ENCODE measurements at places on chromosomes 6 and 20.

- no peak for DNase-seq
These were observed 26.5 kb upstream of the GFOD1 start for GRCh38 chr6:13513626-13514502.

DNA sequence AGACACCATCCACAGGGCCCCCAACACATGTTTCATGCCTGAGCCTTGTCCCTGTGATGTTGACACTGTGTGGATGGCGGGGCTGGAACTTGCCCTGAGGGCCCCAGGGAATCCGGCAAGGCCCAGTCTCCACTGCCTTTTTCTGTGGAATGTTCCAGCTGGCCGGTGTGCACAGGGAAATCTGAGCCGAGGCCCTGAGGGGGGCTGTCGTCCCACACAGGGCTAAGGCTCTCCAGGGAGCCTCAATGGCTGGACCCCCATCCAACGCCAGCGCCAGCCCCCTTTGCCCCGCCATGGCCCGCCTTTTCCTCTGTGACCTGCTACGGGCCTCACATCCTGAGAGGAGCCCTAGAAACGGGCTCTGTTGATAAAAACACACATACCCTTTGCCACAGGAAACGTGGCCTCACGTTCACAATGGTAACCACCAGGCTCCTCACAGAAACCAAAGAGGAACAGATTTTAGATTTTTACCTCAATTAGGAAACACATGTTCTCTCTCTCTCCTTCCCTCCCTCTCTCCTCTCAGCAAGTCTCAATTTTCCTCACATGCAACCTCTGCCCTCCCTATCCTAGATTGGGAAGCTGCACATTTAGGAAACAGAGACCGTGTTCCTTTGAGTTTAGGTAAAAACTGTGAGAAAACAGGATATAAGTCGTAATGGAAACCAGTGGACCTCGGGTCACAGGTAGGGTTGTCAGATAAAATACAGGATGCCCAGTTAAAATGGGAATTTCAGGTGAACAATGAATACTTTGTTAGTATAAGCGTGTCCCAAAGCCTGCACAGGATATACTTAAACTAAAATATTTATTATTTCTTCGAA lies 13.7 kb upstream of the ZNF831 start:
- no peak for DNase-seq

GRCh38 chr6:14277405-14277930 lies 159.9 kb downstream of the CD83 start:
- no peak for DNase-seq

- no peak for DNase-seq
These were observed 312 bp downstream of the TXNDC5 start for GRCh38 chr6:7910298-7910653.

DNA sequence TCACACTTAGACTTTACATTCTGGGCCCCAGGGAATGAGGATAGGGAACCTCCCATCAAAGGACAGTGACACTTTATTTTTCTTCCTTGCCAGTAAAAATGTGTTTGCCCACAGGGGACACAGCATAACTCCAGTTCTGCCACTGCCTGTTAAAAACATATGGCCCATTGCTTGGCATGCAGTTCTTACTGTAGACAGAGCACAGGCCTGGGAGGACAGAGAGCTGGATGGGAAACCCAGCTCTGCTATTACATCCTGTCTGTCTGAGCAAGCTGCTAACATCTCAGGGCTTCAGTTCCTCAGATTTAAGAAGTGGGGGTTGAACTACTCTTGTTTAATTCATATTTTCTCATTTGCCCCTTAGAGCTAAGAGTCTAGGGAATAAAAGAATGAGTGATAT lies 120.2 kb downstream of the AKAP7 start:
- DNase-seq = no peak

GRCh38 chr6:30493643-30494250 lies 4.4 kb downstream of the HLA-E start:
- DNase-seq = no peak

GRCh38 chr6:31074401-31074800 lies 38.0 kb downstream of the C6orf15 start:
- DNase-seq = no peak

GRCh38 chr6:39881851-39882530 lies 52.3 kb downstream of the MOCS1 start:
- no peak for DNase-seq

DNA sequence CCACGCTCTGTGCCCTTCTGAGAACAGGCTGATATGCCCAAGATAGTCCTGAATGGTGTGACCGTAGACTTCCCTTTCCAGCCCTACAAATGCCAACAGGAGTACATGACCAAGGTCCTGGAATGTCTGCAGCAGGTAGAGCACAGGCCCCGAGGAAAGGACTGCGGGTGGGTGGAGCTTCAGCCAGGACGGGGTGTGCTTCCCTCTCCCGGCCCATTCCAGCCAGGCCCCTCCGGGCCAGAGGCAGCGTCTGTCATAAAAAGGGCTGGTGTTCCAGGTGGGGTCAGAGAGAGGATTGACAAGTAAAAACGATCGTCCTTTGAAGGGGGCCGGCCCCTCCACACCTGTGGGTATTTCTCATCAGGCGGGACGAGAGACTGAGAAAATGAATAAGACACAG lies 1.3 kb downstream of the RTEL1 start:
- no peak for DNase-seq

DNA sequence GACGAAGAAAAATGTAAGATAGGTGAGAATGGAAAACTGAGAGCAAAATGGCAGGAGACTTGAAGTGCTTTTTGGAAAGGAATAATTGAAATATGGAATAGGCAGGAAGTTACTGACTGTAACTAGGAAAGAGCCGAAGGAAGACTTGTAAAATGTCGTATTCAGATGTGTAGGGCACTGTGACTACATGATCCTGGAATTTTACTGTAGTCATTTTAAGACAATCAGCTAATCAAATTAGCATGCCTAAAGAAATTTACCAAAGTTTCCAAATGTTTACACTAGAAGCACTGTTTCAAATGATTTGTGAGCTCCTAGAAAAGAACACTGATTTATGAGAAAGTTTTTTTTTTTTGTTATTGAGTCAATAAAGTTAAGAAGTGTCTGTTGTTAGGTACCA lies 21.2 kb upstream of the ADIG start:
- no peak for DNase-seq

- peak; percentile 44 for DNase-seq
These were observed 5.2 kb upstream of the C20orf203 start for GRCh38 chr20:32678948-32679347.

GRCh38 chr6:158996856-158997255 lies 3.1 kb downstream of the RSPH3 start:
- DNase-seq = no peak

DNA sequence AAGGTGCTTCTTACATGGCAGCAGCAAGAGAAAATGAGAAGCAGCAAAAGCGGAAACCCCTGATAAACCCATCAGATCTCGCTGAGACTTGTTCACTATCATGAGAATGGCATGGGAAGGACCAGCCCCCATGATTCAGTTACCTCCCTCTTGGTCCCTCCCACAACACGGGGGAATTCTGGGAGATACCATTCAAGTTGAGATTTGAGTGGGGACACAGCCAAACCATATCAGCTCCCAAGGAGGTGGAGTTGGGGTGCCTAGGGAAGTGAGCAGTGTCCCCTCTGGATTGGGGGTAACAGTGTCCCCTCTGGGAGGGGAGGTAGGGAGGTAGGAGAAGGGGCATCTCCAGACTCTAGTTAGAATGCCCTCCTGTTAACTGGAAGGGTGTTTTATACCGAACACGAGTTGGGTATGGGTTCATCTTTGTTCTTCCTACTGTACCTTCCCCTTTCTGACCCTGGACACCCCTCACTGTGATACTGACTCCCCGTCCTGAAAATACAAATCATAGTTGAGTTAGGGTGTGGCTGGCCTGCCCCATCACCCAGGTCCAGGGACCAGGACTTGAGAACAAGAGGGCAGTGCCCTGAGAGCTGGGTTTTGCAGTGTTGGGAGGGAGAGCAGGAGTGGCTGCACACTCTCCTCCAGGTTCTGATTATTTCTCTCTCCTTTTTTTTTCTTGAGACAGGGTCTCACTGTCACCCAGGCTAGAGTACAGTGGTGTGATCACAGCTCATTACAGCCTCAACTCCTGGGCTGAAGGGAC lies 62.0 kb downstream of the EFCAB8 start:
- no peak for DNase-seq

DNA sequence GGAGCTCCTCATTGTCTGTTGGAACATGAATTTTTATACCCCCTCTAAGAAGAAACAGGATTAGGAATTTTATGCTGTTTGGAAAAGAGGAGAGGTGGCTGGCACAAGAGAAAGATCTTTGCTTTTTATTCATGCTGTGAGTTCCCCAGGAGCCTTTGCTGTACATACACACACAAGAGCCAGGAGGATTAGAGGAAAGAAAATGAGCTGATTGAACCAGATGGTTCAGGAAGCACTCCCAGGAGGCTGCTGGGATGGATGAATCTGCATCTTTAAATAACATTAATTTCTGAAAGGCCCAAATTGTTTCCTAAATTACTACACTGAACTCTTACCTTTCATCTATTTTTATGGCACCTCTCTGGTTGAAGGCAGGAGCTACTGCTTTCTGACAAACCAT lies 20.1 kb upstream of the TCP11 start:
- DNase-seq = no peak

- no peak for DNase-seq
These were observed 206.7 kb downstream of the CENPW start for GRCh38 chr6:126546541-126547120.

GRCh38 chr6:107641500-107641941 lies 151.6 kb downstream of the SOBP start:
- peak; percentile 68 for DNase-seq

DNA sequence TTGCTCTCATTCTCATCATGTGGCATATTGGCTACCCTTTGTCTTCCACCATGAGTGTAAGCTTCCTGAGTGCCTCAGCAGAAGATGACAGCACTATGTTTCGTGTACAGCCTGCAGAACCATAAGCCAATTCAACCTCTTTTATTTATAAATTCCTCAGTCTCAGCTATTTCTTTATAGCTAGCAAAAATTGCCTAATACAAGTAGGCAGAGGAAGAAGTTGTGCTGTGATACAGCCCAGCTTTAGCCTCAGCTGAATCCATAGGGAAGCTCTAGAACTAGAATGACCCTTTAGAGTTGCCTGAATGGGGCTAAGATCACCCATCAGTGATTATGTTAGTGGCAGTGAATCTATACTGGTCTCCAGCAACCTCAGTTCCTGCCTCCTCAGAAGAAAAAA lies 19.0 kb upstream of the SERINC1 start:
- DNase-seq = no peak

DNA sequence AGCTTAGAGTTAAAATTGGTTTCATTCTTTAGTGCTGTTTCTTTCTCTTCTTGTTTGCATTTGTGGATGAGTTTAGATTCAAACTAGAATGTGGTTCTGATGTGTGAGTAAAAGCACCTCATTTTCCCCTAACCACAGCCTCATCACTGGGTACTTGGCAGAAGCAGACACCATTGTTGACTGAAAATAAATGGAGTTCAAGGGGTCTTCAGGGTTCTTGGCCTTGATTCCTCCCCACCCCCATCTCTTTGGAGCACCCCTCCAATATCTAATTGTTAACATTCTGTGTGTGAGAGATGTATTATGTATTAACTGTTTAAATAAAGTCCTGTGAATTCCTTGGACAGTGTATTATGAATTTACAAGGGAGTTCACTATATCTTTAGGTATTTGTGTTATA lies 59.6 kb downstream of the JARID2 start:
- no peak for DNase-seq

- DNase-seq = no peak
These were observed 96.8 kb downstream of the PHACTR1 start for GRCh38 chr6:12813321-12813720.

DNA sequence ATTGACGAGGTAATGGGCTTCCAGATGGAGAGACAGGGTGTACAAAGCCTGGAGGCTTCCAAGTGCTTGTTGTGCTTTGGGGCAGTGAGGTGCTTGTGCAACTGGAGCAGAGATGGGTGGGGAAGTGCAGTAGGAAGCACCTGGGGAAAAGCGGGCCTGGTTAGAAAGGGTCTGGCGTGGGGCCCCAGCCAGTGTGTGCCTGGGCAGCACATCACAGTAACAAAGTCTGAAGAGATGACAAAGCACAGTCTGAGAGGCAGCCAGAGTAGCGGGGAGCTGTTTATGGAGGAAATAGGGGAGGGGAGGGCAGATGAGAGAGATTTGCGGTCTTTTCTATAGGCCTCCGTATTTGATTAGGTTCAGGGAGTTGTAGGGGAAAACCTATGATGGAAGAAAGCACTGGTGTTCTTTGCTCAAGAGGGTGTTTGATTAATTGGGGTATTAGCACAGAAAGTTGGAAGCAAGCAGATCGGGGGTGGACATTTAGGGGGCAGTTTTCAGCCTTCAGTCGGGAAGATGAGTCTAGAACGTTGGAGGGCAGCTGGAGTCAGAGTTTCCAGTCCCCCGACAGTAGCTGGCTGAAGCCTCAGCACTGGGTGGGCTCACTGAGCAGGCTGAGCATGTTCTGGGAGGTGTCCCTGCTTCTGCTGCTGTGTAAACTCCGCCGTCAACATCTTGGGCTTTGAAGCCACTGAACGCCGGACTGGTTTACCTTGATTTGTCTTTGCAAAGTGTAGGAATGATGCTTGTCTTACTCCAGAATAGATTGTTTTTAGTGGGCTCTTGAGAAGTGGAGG lies 15.5 kb upstream of the MROH8 start:
- DNase-seq = no peak
